ENCODE measurements at places on chromosomes 5 and 9.

GRCh38 chr5:15518786-15519185 lies 18.8 kb downstream of the FBXL7 start:
- no peak for DNase-seq

- DNase-seq, result no peak
These were observed 78.7 kb downstream of the SNCAIP start for GRCh38 chr5:122390694-122391093.

- DNase-seq, result no peak
These were observed 3.4 kb downstream of the G3BP1 start for GRCh38 chr5:151775025-151775606.

GRCh38 chr5:82991678-82992323 lies 85.4 kb downstream of the TMEM167A start:
- peak; percentile 62 for DNase-seq

DNA sequence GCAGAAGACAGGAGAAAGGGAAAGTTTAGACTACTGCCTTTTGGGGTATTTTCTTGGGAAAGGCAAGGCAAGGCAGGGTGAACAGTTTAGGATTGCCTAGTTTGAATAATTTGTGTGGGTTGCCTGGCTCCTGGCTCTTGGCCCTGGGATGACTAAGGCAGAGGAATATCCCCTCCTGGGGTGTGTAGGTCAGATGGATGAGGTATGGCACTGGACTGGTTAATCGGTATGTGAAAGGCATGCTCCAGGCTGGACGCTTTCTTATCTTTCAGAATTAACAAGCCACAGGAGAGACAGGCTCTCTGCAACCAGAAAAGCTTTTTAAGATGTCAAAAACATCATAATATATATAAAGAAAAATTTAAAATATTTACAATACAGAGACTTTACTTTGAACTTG lies 58.6 kb downstream of the STARD4 start:
- peak; percentile 87 for DNase-seq

DNA sequence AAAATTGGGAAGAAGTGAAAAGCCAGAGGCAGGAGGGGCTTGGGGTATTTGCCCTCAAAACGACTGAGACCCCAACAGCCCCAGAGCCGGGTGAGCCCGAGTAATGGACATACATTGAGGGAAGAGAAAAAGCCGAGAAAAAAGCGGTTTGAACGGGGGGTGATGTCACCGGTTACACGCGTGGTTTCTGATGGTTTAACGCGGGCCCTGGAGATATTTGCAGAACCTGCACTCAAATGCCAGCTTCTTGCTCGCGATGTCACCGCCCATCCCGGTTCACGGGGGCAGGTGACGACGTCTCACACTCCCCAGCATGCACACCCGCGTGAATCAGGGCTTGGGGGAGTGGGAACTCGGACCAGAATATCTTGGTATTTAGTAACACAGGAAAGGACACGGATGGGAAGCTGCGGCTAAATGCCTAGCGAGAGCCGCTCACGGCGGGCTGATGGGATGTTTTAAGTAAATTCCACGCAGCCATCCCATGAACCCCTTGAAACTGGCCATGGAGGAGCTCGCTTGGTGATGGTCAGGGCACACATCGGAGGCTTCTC lies 102.0 kb upstream of the RAPGEF1 start:
- no peak for DNase-seq

DNA sequence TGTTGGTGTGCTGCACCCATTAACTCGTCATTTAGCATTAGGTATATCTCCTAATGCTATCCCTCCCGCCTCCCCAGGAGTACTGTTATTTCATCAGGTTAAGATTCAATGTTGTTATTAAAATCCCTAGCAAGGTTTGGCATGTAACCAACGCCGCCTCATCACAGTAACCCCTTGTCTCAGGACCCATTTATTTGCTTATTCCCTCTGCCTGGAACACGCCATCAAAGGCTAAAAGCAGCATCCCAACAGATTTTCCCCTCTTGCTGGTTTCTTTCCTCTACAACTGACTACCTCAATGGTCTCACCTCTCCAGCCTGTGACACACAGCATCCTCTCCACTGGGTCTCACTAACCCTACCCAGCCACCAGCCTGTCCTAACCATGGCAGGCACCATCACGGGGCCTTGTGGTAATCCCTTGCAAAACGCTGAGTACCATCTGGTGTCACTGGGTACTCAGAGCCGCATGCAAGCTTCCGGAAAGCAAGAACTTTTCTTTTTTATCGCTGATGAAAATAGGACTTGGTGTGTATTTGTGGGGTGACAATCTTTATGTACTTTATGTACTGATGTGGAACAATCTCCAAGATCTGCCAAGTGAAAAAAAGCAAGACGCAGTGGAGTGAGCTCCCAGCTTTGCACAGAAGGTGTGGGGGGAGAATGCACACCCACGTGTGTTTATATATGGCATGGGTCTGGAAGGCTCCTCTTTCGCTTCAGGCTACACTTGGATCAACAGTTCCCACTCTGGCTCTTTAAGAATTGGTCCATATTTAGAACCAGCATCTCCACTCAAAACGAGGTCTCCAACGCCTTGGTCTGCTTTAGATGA lies 6.1 kb downstream of the RPS14 start:
- DNase-seq, result no peak

- peak; percentile 90 for DNase-seq
These were observed 133.1 kb downstream of the GABBR2 start for GRCh38 chr9:98575379-98576346.

GRCh38 chr9:134325096-134325812 lies 1.0 kb upstream of the RXRA start:
- DNase-seq, result peak; percentile 52

DNA sequence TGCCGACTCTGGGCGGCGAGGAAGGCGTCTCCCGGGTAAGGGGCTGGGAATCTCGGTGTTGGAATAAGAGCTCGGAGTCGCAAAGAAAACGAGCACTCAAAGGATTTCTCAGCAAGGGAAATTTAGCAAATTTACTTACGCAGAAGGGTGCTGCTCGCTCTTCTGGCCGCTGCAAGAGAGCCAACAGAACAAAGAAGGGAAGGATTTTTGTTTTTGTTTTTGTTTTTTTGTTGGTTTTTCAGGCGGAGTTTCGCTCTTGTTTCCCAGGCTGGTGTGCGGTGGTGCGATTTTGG lies 279 bp downstream of the GTF3C5 start:
- DNase-seq, result peak; percentile 8

DNA sequence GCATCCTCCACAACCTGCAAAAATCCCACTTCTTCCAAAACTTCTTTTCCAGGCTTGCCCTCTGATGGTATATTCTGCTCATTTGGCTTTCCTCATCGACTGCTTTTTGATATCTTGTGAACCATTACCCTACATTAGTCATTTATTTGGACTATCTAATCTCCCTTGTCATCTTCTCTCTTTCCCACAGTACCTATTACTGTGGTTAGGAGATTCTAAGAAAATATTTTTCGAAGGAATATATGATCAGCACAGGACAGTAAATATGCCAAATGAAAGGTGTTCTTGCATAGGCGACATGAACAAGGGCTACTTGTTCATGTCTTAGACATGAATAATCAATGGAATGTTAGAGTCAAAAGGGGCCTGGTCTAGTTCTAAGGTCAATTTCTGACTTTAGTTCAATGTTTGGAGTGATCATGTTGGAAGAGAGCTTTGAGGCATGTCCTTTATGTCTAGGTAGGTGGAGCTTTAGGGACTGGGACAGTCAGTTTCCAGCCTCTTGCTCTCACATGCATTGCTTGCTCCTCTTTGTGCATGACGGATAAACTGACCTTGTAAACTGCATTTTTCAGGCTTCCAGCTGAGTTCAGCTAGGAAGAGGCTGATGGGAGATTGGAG lies 243.4 kb upstream of the RPS23 start:
- no peak for DNase-seq

DNA sequence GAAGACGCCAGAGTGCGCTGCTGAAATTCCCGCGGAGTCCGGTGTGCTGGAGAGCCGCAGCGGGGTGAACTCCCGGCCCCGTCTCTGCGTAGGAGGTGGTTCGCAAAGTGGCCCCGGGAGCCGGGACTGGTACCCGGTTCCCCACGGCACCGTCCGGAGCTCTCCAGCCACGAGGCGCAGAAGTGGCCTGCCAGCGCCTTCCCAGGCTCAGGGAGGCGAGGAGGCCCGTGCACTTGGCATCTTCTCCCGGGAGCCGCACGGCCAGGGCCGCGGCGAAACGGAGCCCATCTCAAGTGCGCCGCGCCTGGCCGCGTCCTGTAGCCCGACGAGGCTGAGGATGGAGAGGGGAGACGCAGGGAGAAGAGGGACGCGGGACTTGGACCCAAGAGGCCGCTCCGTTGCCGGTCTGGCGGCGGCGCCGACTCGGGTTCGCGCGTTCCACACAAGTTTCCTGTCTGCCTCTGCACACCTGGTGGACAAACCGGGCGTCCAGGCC lies 1.1 kb upstream of the IRX1 start:
- no peak for DNase-seq

DNA sequence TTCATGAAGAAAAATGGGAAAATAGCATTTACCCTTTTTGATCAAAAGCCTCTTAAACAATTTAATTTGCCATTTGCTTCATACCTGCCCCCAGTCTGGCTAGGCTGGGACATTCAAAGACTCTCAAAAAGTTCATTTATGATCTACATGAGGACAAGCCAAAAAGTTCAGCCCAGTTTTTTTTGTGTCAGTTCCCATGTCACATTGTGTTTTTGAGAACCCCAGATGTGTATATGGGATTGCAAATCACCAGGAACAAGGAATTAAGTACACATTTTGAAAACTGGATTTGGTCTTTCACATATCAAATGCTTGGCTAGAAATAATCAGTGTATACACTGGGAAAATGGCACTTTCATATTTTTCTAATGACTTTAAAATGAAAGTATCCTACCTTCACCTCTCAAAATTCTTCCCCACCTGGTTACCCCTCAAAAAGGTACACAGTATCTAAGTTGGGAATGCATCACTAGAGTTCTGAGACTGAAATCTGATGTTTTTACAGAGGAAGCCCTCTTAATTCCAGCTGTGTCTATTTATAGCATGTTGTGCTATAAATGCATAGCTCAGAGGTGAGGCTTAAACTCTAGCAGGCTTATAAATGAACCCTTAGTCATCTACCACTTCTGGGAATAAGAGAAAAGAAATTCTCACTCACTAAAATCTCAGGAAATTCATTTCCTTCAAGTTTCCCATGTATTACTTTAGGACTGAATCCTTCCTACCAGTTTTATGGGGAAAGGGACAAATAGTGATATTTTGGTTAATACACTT lies 9.3 kb downstream of the STOM start:
- DNase-seq, result peak; percentile 93

GRCh38 chr5:139962445-139962844 lies 80.7 kb downstream of the NRG2 start:
- DNase-seq, result no peak

- no peak for DNase-seq
These were observed 321.0 kb downstream of the AGTPBP1 start for GRCh38 chr9:85420750-85421149.

- no peak for DNase-seq
These were observed 66.1 kb downstream of the RPS23 start for GRCh38 chr5:82211855-82212572.

- peak; percentile 49 for DNase-seq
These were observed 6.7 kb downstream of the PTGS1 start for GRCh38 chr9:122377241-122378164.

DNA sequence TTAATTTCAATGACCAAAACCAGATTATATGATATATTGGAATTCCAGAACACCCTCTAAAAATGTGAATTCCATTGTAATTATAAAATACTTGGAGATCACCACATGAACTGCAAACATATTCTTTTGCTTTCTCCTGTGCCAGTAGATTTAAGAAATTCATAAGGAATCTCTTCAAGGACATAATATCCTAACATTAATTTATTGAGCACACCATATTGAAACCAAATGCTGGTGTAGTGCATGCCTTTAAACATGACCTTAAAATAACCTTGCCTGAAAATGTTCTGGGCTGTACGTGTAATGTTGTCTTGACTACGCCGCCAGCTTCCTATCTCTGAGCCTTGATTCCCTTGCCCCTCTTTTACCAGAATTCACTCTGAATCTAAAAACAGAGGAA lies 205.0 kb upstream of the ACTBL2 start:
- DNase-seq, result no peak

GRCh38 chr5:131394128-131394527 lies 130.3 kb downstream of the CDC42SE2 start:
- DNase-seq, result peak; percentile 77

GRCh38 chr5:170300361-170301013 lies 2.9 kb upstream of the LCP2 start:
- no peak for DNase-seq

DNA sequence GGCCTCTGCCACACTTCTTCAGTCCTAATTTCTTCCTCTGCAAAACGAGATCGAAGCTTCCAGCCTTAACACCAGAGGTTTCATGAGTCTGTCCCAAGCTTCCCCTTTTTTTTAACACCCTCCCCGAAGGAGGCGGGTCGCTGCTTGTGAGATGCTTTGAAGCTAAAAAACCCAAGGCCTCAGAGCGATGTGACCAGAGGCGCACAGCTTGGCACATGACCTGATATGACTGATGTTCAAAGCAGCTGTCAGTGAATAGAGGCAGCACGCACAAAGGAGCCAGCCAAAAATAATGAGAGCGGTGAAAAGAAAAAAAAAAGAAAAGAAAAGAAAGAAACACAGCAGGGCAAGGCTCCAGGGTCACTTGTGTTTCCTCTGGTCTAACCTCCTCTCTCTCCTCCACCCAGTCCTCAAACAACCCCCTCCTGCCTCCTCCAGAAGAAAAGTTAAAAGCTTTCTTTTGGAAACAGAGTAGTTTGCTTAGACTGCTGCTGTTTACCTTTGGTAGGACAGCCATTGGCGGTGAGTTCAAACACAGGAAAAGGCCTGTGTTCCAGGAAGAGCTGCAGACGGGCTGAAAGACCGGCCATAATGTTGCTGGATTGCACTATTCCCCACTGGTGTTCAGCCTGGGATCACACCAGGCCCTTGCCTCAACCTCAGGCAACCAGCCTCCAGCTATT lies 10.9 kb upstream of the ZNF366 start:
- DNase-seq, result no peak

- DNase-seq, result peak; percentile 96
These were observed 98.6 kb upstream of the TLE1 start for GRCh38 chr9:81787747-81788632.

- DNase-seq, result no peak
These were observed 136.9 kb downstream of the OLFM1 start for GRCh38 chr9:135224286-135224877.

DNA sequence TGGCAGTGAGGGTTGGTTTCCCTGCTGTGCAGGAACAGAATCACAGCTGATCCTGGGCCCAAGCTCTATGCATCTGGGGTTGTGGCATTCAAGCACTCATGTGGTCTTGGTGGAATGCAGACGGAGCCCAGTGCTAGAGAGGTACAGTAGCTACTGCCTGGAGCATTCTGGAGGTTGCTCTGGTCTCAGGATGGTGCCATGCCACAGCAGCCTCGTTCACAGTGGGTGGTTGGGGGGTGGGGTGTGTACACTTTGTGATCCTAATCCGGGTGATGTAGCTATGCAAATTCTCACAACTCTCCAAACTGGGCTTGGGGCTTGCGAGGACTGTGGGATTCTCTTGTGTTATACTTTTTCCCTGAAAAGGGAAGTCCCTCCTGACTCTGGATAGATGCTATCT lies 45.2 kb downstream of the FGD3 start:
- DNase-seq, result no peak

DNA sequence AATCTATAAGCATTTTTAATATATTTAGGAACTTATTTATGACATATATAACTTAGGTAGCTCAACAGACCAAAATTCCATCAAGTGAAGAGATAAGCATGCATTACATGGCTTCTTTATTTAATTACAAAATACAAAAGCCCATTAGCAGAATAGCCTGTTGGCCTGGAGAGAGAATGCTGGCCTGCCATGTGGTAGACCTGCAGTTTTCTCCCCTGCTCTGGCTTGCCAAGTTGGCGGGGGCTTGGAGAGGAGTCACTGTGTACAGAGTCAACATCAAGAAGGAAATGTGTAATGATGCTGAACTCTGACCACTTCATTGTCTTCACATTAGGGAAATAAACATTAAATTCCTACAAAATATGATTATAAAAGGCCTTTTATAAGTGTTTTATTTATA lies 69.8 kb upstream of the CNTLN start:
- peak; percentile 16 for DNase-seq

Data from iris pigment epithelial cell (primary cell).